SK-N-MC (cell line): ENCODE measurements at places on chromosomes 11 and 22.

GRCh38 chr22:37519268-37520195 is at the start of gene CARD10:
CARD10 (minus strand) TSS chr22:37519415; CDS start chr22:37519200, 215 bp downstream.
- DNase-seq, result no peak

- no peak for DNase-seq
Measured at GRCh38 chr22:36968249-36968964, 50.8 kb downstream of the TST start.

- DNase-seq, result no peak
Measured at GRCh38 chr11:8593935-8594909, at the start of gene STK33. STK33 (minus strand) TSS chr11:8594228; CDS start chr11:8474905, 119,323 bp downstream.

GRCh38 chr11:1640076-1640946 is 10.7 kb downstream of the KRTAP5-5 start:
- DNase-seq, result no peak

DNA sequence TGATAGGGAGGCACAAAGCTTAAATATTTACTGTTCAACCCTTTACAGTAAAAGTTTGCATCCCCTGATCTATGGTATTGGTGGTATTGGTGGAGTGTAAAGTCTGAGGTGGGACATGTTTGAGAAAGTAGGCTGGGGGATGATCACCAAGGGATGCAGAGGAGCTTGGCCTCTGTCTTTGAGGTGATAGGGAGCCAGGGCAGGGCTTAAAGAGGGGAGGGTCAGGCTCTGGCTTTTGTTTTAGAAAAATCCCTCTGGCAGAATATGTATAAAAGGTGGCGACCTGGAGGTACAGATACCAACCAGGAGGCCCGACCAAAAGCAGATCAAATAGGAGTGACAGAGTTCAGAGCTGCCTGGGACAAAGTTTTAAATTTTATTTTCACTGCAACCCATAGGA is 59.0 kb downstream of the SWAP70 start:
- DNase-seq, result no peak

DNA sequence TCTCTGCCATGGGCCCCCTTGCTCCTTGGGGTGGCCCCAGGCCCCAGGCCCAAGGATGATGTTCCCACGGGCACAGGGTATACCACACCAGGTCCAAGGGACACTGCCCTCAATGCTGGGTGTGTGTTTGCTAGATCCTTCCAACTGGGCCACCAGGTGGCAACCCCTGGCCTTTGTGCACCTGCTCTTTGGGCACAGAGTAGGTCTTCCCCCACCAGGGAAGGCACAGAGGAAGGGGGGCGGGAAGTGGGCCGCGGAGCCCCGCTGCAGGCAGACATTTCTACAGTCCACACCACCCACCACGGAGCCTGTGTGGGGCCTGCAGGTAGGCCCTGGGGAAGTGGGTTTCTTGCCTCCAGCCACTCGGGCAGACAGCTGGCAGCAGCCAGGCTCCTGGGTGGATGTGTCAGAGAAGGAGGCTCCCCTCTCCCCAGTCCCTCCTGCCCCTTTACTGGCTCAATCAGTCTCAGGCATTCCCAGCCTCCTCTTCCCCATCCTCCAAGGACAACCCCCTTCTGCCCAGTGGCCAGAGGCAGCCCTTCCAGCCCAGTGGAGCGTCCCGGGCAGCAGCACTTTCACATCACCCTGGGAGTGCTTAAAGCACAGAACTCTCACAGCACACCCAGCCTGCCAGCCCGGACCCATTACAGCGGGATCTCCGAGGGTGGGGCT is 21.6 kb downstream of the MAFF start:
- DNase-seq, result no peak

DNA sequence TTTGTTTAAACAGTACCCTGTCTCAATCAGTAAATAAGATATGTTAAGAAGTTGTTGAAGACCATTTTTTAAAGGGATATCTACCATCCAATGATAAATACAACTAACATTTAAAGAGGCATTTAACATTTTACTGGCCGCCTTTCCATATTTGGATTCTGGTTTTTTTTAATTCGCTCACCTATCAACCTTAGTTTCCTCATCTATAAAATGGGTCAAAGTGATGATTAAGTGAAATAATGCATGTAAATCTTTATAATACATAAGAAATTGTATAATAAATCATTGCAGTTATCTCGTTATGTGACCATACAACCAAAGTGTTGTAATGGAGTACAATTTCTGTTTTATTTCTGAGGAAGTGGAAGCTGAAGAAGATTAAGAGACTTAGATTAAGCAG is 17.7 kb upstream of the ATP5MG start:
- no peak for DNase-seq

GRCh38 chr22:26602127-26602526 is 12.2 kb upstream of the TPST2 start:
- no peak for DNase-seq

- no peak for DNase-seq
Measured at GRCh38 chr22:19848298-19849224, 6.1 kb downstream of the GNB1L start.

DNA sequence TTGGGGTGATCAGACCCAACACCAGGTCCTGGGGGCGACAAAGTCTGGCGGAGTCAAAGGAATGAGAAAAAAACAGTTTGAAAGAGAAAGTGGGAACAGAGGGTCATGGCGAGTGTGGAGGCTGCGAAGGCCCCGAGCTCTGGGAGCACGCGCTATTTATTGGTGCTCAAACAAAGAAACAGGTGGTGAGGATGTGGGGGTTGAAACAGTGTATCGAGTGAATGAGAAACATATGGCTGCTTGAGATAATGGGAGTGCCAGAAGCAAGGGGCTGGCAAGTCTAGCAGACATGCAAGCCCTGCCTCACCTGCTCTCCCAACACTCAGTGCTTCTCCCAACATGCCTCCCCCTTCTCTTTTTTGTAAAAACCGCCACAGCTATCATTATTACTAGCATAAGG is 7.8 kb upstream of the DUSP18 start:
- DNase-seq, result no peak

- no peak for DNase-seq
Measured at GRCh38 chr11:8757047-8757446, 74.5 kb downstream of the RPL27A start.

GRCh38 chr11:68978626-68978930 is 2.2 kb downstream of the MRGPRD start:
- DNase-seq, result no peak

DNA sequence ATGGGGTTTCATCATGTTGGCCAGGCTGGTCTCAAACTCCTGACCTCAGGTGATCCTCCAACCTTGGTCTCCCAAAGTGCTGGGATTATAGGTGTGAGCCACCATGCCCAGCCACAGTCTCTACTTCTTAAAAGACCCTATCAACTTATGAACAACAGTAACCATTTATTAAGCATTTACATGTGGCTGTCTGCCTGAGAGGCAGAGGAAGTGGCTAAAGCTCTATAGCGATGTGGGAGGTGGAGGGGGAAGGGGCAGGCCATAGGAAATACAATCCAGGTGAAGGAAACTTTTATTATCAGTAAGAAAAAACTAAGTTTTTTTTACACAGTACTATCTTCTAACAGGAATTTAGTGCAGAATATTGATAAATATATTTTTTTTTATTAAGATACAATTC is 87.8 kb upstream of the PHOX2A start:
- no peak for DNase-seq

GRCh38 chr11:44046182-44046581 is 1.6 kb upstream of the ACCSL start:
- no peak for DNase-seq

GRCh38 chr11:128422576-128423370 is 164.6 kb downstream of the ETS1 start:
- no peak for DNase-seq

DNA sequence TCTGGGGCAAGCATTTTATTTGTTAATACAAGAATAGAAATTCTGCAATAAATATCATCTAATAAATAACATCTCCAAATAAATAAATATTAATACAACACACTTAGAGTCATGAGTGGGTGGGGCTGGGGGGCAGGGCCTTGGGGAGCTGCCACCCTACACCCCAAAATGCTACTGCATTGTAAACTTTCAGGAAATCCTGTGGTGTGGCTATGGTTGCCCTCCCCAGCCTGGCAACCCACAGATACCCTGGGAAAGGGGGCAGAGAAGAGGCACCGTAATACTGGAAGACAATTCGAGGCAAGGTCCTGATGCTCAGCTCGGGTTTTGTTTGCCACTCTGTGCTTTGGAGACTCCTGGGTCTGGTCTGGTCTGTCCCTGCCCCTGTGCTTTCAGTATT is 9.2 kb downstream of the CLCF1 start:
- no peak for DNase-seq

GRCh38 chr11:116935089-116935488 is 97.7 kb upstream of the APOA1 start:
- DNase-seq, result no peak

- DNase-seq, result no peak
Measured at GRCh38 chr11:2272228-2272945, 2.0 kb upstream of the ASCL2 start.

- DNase-seq, result no peak
Measured at GRCh38 chr11:108093128-108093904, 28.1 kb upstream of the ACAT1 start.

- no peak for DNase-seq
Measured at GRCh38 chr11:131253656-131254151, 116.7 kb upstream of the NTM start.

- DNase-seq, result no peak
Measured at GRCh38 chr11:86486261-86487030, 111.8 kb downstream of the CCDC81 start.

- DNase-seq, result no peak
Measured at GRCh38 chr11:574632-575312, 1.5 kb upstream of the PHRF1 start.

GRCh38 chr22:37922191-37922590 is 16.1 kb downstream of the MICALL1 start:
- no peak for DNase-seq

DNA sequence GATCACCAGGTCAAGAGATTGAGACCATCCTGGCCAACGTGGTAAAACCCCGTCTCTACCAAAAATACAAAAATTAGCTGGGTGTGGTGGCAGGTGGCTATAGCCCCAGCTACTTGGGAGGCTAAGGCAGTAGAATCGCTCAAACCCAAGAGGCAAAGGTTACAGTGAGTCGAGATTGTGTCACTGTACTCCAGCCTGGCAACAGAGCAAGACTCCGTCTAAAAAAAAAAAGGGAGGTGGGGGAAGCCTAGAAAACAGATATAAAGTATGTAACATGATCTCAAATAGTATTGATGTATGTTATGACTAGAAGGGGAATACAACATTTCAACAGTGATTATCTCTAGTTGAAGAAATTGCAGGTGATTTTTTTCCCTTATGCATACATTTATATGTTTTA is 61.4 kb downstream of the SLC1A2 start:
- no peak for DNase-seq

- DNase-seq, result no peak
Measured at GRCh38 chr22:40112595-40112994, 65.1 kb upstream of the TNRC6B start.
